ENCODE measurements at places on chromosomes 5 and 9.
A peak's percentile ranks its signal among the peaks of the same experiment; 100 is the strongest.

DNA sequence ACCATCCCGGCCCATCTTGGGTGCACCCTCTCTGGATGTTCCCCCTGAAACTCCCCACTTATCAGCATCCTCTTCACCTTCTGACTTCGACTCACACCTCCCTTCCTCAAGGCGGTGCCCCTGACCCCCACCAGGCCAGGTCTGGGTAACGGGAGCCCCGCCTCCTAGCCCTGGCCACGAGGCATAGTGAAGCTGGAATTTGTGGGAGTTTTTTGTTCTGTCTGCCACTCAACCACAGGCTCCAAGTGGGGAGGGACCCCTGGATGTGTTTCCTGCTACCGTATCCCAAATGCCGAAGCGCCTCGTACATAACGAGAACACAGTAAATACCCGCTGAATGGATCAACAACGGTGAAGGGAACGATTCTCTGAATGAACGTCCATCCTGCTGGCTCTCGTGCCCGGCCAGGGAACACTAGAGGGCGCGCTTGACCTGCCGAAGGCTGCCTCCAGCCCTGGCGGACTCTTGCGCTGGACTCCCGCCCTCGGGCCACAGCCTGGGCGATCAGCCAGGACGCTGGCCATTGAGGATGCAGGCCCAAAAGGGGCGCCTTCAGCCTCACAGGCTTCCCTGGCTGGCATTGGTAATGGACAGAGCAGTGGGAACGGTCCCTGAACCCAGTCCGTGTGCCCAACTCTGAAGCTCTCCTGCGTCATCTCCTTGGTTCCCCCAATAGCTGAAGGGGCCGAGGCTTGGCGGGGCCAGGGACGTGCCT, 47.3 kb upstream of the PHYKPL start:
- peak; percentile 21 for DNase-seq

DNA sequence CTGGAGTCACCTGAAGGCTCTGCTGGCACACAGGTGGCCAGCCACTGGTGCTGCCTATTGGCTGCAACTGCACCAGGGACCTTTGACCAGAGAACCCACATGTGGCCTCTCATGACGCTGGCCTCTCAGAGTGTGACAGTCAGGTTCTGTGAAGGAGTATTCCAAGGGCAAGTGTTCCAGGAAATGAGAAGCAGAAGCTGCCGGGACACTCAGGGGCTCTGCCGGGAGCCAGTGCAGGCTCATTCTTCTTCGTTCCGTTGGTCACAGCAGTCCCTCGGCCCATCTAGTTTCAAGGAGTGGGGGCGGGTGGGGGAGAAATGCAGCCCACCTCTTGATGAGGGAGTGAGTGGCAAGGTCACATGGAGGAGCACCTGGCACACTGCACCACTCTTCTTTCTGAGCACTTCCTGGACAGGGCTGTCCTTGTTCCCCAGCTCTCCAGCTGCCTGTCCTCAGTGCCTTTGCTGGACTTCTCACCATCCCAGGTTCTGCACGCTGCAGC, 237.5 kb downstream of the GADD45G start:
- no peak for DNase-seq

- no peak for DNase-seq
These were observed 15.2 kb downstream of the GARNL3 start for GRCh38 chr9:127279717-127280285.

- no peak for DNase-seq
These were observed 5.1 kb upstream of the ORM1 start for GRCh38 chr9:114317665-114318357.

GRCh38 chr9:123373946-123374345, 17.9 kb downstream of the CRB2 start:
- no peak for DNase-seq

DNA sequence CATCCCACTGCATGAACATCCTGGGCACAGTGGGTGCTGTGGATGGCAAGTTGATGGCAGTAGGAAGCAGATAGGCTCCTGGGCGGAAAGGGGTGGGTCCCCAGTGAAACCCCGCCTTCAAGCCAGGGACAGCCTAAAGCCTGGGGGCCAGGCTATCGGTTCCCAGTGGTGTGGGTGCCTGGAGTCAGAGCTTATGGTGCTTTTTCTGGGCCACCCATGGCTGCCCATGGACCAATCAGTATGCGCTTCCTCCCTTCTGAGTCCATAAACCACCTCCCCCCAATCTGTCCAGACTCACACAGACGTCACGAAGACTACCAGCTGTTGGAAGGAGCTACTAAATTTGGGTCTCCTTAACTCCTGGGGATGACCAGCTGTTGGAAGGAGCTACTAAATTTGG, 17.5 kb upstream of the ECPAS start:
- no peak for DNase-seq

- peak; percentile 21 for DNase-seq
These were observed 554 bp downstream of the SDHA start for GRCh38 chr5:218457-219291.

GRCh38 chr9:91160181-91160580, 201.5 kb downstream of the AUH start:
- DNase-seq = no peak

DNA sequence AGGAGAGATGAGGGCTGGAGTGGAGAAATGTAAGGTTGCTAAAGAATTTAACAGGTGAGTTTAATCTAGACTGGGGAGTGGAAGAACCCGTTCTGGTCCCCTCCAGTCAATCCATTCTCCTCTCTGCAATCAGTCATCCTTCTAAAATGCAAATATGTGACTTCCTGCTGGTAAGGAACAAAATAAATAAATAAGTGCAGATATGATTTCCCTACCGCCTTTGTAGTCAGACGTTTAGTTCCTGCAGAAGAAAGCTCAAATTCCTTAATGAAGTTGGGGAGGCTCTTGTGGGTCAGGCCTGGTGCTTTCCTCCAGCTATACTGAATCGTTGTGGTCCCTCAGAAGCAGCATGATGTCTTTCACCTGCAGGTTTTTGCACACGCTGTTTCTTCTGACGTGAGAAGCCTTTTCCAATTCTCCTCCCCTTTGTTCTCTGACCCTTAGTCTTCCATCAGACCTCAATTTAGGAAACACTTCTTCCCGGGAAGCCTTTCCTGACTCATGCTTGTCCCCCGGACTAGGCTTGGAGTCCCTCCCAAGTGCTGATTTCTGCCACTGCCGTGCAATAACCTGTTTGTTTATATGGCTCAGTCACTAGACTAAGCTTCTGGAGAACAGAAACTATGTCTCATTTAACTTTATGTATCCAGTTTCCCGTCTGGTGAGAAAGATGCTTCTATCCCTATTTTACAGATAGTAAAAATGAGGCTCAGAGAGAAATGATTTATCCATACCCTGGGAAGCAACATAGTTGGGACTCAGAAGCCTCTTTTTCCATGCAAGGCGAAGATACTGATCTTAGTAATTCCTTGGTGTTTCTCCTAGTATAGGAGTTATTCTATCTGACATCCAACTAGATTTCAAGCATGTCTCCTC, 1.3 kb downstream of the ATP6V1G1 start:
- DNase-seq = no peak

- DNase-seq = no peak
These were observed 34.9 kb upstream of the SYK start for GRCh38 chr9:90766731-90767130.

DNA sequence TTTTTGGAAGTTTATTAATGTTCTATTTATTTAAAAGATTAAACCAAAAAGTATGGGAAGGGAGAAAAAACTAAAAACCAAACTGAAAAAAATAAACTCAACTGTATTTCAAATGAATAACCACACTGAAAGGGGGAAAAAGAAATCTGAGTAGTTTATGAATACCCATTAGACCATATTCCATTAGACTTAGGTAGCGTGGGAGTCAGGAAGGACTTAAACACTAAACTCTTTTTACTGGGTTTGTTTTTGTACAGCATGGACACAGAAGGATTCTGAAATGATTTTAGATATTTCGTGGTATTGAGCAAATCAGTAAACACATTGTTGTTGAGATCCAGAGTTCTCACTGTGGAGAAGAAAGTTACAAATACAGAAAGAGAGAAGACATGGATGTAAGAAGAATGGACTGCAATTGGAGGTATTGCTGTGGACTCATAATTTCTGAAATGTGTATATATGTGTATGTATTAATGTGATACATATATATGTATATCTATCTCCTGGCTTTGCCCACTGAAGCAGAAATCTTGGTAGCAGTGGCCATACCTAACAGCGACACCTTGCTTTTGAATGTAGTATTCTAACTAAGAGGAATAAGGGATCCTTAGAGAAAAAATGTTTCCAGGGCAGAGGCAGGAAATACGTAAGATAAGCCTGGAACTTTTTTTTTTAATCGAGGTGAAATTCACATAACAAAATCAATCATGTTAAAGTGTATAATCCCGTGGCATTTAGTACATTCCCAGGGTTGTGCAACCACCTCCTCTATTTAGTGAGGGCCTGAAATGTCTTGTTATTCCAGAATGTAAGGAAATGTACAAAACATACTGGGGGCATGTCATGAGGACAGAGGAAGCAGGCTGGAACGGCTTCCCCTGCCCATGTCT, 228.8 kb downstream of the SMARCA2 start:
- no peak for DNase-seq

DNA sequence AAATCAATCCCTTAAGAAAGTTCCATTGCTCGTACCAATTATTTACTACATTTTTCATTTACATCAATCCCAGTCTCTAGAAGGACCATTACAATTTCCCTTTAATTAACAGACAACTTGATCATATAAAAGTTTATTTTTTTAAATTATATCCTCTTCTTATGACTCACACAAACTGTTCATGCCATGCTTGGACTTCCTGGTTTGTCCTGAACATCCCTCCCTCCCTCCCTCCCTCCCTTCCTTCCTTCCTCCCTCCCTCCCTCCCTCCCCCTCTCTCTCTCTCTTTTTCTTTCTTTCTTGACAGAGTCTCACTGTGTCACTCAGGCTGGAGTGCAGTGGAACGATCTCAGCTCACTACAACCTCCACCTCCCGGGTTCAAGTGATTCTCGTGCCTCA, 11.6 kb upstream of the CLTB start:
- no peak for DNase-seq

DNA sequence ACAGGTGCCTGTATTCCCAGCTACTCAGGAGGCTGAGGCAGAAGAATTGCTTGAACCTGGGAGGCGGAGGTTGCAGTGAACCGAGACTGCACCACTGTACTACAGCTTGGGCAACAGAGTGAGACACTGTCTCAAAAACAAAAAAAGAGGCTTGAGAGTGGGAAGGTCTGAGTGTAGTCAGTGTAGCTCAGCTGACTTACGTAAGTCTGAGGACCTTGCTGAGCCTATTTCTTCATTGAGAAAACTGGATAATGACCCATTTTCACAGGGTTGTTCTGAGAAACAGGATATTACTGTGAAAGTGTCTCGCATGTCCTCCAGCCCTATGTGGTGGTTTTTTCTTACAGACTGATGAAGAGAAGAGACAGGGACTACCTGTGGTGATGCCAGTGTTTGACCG, 66.7 kb downstream of the WDR41 start:
- no peak for DNase-seq

DNA sequence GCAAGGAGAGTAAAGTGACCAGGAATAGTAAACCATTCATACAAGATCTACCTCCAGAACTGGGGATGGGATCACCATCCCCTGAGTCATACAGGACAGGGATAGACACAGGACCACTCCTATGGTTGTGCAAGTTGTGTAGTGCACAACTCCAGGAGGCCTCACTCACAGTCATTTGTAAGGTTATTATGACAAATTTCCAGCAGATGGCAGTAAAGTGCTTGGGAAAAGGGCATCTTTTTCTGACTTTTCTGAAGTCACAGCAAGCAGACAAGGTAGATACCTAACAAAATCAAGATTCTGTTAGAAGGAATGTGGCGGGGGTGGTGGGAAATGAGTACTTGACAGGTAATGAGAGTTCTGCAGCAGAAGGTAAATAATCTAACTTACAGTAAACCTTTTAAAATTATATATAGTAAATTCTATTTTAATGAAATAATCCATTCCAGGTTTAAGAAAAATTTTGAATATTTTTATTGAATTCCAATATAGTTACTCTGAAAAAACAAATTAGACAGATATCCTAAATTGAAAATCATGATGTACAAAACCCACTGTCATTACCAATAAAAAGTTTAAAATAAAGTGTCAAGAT, 16.7 kb upstream of the KIF27 start:
- no peak for DNase-seq

DNA sequence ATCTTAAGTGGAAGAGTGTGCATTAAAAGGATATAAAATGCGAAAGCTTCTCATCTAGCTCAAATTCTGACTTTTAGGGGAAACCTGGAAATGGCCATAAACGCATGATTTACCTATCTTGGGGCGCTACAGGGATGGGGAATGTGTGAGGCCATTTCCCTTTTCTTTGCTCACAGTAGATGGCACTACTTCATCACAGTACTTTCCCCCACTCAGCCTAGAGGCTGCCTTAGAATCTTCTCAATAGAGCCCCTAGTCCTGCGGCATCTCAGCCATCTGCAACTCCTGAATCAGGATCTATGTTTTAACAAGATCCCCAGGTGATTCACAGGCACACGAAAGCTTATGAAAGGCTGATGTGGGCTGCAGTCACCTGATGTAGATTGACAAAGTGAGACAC, 110.8 kb downstream of the LHFPL2 start:
- DNase-seq = no peak

DNA sequence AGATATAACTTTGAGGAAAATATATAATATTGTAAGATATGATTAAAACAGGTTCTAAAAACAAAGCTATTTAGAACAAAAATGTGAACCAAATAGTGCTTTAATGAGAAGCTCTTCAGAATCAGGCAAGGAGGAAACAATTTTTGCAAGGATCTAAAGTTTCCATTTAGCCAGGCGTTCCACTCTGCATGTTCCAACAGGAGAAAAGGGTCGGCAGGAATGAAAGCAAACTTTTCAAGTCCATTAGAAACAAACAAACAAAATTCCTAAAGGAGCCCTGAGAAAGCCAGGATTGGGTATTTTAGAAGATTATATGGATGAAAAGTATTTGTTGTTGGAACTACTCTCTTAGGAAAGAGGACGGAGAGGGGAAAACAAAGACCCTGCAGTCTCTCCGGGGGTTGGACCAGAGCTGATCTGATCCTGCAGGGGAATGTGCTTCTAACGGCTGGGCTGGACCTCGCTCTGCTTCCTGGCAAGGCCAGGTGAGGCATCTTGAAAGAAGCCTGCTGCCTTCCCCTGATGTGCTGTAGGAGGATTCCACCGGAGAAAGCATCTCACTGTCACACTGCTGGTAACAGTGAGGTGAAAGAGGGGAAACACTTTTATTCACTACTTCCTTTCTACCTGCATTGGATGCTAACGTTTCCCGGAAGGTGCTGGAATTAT, 94.6 kb downstream of the PRRT1B start:
- no peak for DNase-seq
